ENCODE measurements at places on chromosomes 7 and 10. TPM values are rescaled to one million over a fixed set of nuclear protein-coding genes. Genes with fewer than 3 reads are reported as not detected.

- no peaks in the 10 kb centered on the region for H3K36me3 ChIP-seq
- no peak for DNase-seq
- peaks cover 6% of the 10 kb centered on the region for H3K27me3 ChIP-seq
These were observed 107.1 kb downstream of the TEX36 start for GRCh38 chr10:125575843-125576242.

DNA sequence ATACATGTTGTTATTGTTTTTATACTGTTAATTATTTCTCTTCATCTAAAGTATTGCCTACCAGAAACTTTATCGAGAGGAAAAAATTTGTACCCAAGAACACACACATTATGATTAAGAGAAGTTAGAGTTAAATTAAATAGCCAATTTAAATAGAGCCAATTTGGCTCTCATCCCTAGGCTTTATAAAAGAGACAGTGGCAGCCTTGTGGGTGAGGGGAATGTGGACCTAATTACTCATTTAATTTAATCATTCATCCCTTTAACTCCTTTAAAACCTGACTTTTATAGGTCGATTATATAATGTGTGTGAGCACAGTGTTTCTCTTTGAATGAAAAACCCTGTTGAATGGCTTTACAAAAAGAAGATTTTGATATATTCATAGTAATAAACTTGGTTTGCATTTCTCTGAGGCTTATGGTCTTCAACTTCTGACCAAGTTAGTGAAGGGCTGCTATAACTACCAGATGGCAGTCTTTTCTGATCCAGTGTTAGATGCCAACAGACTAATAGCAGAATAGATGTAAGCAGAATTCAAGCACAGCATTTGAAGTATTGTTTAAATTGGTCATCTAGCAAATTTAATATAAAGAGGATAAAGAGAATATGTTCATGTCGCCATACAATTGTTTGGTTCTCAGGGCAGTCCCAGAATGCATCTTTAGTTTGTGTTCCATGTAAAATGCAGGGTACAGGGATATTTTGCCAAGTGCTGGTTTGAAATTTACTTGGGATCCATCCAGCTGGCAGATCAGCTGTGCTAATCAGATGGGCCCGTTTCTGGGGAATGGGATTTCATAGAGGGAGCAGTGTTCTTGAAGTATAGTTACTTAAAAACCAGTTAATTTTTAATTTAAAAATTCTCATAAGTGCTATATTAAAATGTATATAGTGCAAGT is 25.3 kb downstream of the ADD3 start:
- H3K4me1 ChIP-seq: peaks cover 62% of the 10 kb centered on the region
- no peaks in the 10 kb centered on the region for H3K36me3 ChIP-seq
- H3K27me3 ChIP-seq: no peaks in the 10 kb centered on the region
- DNase-seq: peak; percentile 23
- H3K27ac ChIP-seq: peak overlapping the region; percentile 53

GRCh38 chr7:2088801-2089200 is 143.9 kb downstream of the MAD1L1 start:
- no peaks in the 10 kb centered on the region for H3K27me3 ChIP-seq
- H3K27ac ChIP-seq: no peak overlapping the region

THAP5 gene
- total RNA-seq: 24.2 TPM

GRCh38 chr10:86364491-86365345 is 1.9 kb downstream of the GRID1 start:
- H3K27me3 ChIP-seq: peaks cover 53% of the 10 kb centered on the region
- H3K36me3 ChIP-seq: no peaks in the 10 kb centered on the region
- no peak overlapping the region for H3K27ac ChIP-seq
- no peak for DNase-seq
- H3K4me3 ChIP-seq: no peak overlapping the region

HYAL4 gene
- total RNA-seq: not detected

SPDYE2 gene
- not detected for total RNA-seq

VGF gene
- not detected for total RNA-seq

DNA sequence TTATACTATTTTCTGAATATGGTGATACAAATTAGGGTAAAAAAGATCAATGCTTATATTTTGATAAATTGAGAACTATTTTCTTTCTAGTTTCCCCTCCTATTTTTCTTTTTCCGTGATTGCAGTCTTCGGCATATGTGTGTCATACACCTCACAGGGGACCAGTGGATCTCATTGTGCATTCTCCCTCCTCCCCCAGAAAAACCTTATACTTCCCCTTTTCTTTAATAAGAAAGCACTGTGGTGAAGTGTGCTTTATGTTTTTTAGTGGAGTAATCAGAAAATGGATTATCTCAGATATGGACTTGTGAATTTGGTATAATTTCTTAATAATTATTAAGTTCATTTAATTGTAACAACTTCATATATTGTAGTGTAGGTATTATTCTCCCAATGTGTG is 72.8 kb downstream of the BICC1 start:
- no peaks in the 10 kb centered on the region for H3K4me1 ChIP-seq
- no peaks in the 10 kb centered on the region for H3K36me3 ChIP-seq
- H3K27ac ChIP-seq: no peak overlapping the region
- H3K4me3 ChIP-seq: no peak overlapping the region
- DNase-seq: no peak

- H3K36me3 ChIP-seq: no peaks in the 10 kb centered on the region
- H3K4me3 ChIP-seq: no peak overlapping the region
- H3K27ac ChIP-seq: no peak overlapping the region
- H3K27me3 ChIP-seq: no peaks in the 10 kb centered on the region
These were observed 34.1 kb downstream of the SEM1 start for GRCh38 chr7:96675548-96675947.

DNMBP gene
- 5.7 TPM for total RNA-seq

KIAA1549 gene
- 1.8 TPM for total RNA-seq

- no peak overlapping the region for H3K27ac ChIP-seq
- no peaks in the 10 kb centered on the region for H3K27me3 ChIP-seq
- no peak overlapping the region for H3K4me3 ChIP-seq
- no peak for DNase-seq
- H3K36me3 ChIP-seq: no peaks in the 10 kb centered on the region
These were observed 175.4 kb upstream of the AHR start for GRCh38 chr7:17123020-17123419.

DNA sequence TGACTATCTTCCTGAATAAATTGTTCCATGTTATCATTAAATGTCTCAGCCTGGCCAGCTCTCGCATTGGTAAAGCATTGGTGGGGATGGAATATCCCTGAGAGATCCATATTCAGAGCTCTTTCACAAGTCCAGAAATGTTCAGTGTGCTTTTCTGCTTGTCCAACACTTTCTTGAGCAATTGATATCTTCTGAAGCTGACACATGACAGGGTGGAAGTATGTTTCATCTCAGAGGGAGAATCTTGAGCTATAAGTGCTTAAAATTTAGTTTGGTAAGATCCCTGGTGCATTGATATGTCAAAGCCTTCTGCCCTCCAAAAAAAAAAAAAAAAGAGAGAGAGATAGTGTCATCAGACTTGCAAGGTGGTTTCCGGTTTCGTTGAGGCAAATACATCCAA is 7.4 kb downstream of the IFIT3 start:
- H3K27me3 ChIP-seq: no peaks in the 10 kb centered on the region
- DNase-seq: no peak
- H3K27ac ChIP-seq: no peak overlapping the region
- H3K4me1 ChIP-seq: peaks cover 74% of the 10 kb centered on the region
- H3K4me3 ChIP-seq: no peak overlapping the region

GRCh38 chr10:123284022-123284421 is 129.8 kb downstream of the BUB3 start:
- H3K4me1 ChIP-seq: no peaks in the 10 kb centered on the region
- H3K36me3 ChIP-seq: no peaks in the 10 kb centered on the region
- no peak overlapping the region for H3K4me3 ChIP-seq
- H3K27ac ChIP-seq: no peak overlapping the region

GRCh38 chr7:105187302-105188169 is 173.5 kb downstream of the KMT2E start:
- no peaks in the 10 kb centered on the region for H3K36me3 ChIP-seq
- no peak for DNase-seq
- H3K27ac ChIP-seq: no peak overlapping the region
- no peak overlapping the region for H3K4me3 ChIP-seq
- H3K27me3 ChIP-seq: no peaks in the 10 kb centered on the region
- peaks cover 10% of the 10 kb centered on the region for H3K4me1 ChIP-seq

GRCh38 chr10:21369697-21370096 is 155.8 kb downstream of the SKIDA1 start:
- H3K36me3 ChIP-seq: no peaks in the 10 kb centered on the region
- no peak overlapping the region for H3K27ac ChIP-seq
- DNase-seq: no peak
- no peak overlapping the region for H3K4me3 ChIP-seq

DNA sequence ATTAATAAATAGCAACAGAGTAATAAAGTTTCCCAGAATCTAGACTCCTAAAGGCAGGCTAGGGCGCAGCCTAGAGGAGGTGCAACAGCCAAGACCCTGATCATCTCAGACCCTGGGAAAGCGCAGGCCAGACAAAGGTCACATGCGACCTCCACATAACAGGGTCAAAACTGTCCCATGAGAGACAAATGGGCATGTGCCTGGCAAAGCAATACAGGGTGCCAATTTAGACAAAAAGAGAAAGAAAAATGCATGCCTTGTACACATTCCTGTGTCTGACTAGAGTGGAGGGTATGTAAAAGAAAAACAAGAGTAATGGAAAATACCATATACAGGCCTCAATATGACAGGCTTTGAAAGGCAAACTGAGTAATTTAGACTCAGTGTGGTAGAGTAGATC is 22.2 kb downstream of the MPP7 start:
- no peak for DNase-seq
- H3K4me3 ChIP-seq: no peak overlapping the region
- H3K27me3 ChIP-seq: no peaks in the 10 kb centered on the region
- no peak overlapping the region for H3K27ac ChIP-seq
- peaks cover 41% of the 10 kb centered on the region for H3K4me1 ChIP-seq

GRCh38 chr7:108321359-108321758 is 134.9 kb downstream of the NRCAM start:
- no peak overlapping the region for H3K4me3 ChIP-seq
- H3K27ac ChIP-seq: no peak overlapping the region
- no peaks in the 10 kb centered on the region for H3K27me3 ChIP-seq
- no peak for DNase-seq
- no peaks in the 10 kb centered on the region for H3K36me3 ChIP-seq

GRCh38 chr7:73896454-73896853 is 35.5 kb downstream of the TMEM270 start:
- no peak overlapping the region for H3K27ac ChIP-seq
- no peaks in the 10 kb centered on the region for H3K27me3 ChIP-seq
- no peak overlapping the region for H3K4me3 ChIP-seq
- no peaks in the 10 kb centered on the region for H3K36me3 ChIP-seq
- H3K4me1 ChIP-seq: peaks cover 43% of the 10 kb centered on the region

DNA sequence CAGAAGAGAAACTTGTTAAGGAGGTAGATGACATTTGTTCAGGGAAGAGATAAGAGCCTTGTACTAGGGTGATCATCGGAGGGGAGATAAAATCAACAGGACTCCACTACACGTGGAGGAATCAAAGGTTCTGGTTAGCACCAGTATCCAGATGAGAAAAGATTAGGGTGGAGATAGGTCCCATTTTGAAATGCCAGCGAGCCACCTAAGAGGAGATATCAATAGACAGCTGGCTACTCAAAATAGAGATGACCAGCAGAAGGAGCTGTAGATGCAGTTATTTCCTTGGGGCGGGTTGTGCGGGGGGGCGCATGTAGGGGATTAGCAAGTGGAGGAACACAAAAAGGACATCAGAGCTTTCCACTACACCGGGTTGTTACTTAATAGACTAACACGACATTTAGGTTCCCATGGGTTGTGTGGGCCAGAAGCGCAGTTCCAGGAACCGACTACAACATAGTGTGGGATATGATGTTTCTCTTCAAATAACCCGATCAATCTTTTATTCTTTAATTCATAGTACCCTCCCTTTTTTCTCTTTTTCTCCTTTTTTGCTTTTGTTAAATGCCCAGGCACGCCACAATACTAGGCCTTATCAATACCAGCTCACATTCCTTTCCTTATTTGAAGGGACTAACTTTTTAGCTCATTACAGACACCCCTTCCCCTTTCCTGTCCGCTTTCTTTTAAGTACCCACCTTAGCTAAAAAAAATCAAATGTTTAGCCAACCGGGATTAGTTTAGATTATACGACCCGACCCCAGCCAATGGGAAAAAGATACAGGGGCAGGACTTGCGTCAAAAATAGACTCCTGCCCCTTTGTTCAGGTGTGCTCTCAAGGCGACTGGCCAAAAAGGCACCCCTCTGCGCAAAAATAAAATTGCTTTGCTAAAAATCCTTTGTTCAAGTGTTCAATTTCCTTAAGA is 2.0 kb upstream of the KIF11 start:
- no peaks in the 10 kb centered on the region for H3K36me3 ChIP-seq
- no peaks in the 10 kb centered on the region for H3K27me3 ChIP-seq
- H3K4me1 ChIP-seq: peaks cover 20% of the 10 kb centered on the region
- H3K4me3 ChIP-seq: peak overlapping the region; percentile 99
- DNase-seq: peak; percentile 31

ENKUR gene
- total RNA-seq: not detected

SNX10 gene
- 2.9 TPM for total RNA-seq

PAX4 gene
- total RNA-seq: not detected

DNA sequence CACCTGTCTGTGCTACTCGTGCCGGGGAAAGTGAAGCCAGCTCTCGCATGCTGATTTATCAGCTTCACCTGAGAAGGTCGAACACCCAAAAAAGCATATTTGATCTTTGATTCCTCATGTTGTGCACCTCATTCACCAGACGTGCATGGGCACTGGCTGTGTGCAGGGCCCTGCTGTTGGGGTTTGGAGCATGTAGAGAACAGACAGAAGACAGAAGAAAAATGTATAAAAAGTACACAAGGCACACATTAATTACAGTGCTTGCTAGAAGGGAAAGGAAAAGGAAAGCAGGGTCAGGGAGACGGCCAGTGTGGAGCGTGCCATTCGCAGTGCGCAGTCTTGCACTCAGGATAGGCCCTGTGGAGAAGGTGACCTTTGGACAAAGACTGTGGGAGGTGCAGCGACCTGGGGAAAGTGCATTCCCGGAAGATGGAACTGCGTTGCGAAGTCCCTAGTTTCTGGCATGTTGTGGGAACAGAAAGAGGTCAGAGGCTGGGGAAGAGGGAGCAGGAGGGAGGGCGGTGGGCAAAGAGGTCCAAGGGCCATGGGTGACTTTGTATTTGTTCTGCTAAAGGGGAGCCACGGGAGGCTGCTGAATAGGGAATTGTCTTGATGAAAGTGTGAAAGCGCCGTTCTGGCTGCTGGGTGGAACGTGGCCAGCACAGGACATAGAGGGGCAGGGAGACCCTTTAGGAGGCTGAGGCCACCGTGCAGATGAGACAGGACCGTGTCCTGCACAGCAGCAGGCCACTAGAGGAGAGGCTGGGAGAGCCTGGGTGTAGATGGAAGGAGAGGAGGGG is 232.8 kb downstream of the GLRX3 start:
- no peak overlapping the region for H3K27ac ChIP-seq
- no peak overlapping the region for H3K4me3 ChIP-seq
- no peaks in the 10 kb centered on the region for H3K4me1 ChIP-seq
- DNase-seq: no peak

- H3K4me3 ChIP-seq: no peak overlapping the region
- H3K36me3 ChIP-seq: no peaks in the 10 kb centered on the region
- H3K4me1 ChIP-seq: peaks cover 35% of the 10 kb centered on the region
- no peak for DNase-seq
- no peak overlapping the region for H3K27ac ChIP-seq
- H3K27me3 ChIP-seq: no peaks in the 10 kb centered on the region
These were observed 24.5 kb downstream of the CRCP start for GRCh38 chr7:66138994-66139752.

CRHR2 gene
- 0.07 TPM for total RNA-seq

GRCh38 chr10:92880233-92880861 is 32.0 kb downstream of the EXOC6 start:
- H3K36me3 ChIP-seq: no peaks in the 10 kb centered on the region
- no peaks in the 10 kb centered on the region for H3K27me3 ChIP-seq
- H3K4me3 ChIP-seq: no peak overlapping the region
- no peaks in the 10 kb centered on the region for H3K4me1 ChIP-seq

GRCh38 chr7:23907012-23907411 is 197.0 kb downstream of the STK31 start:
- DNase-seq: no peak
- H3K27ac ChIP-seq: no peak overlapping the region
- no peaks in the 10 kb centered on the region for H3K36me3 ChIP-seq
- no peaks in the 10 kb centered on the region for H3K4me1 ChIP-seq

HTR7 gene
- 0.15 TPM for total RNA-seq

FAM25C gene
- not detected for total RNA-seq
